ENCODE measurements at places on chromosomes 12 and 14. TPM values are rescaled to one million over a fixed set of nuclear protein-coding genes. Genes with fewer than 3 reads are reported as not detected.

Gene HVCN1
- 1.00 TPM for total RNA-seq

Gene LALBA
- total RNA-seq, result not detected

Gene SYT1
- total RNA-seq, result not detected

Gene CLEC14A
- not detected for total RNA-seq

Gene HOXC12
- total RNA-seq, result not detected

Gene COL2A1
- total RNA-seq, result not detected

Gene FGF6
- total RNA-seq, result not detected

Gene MAGOHB
- total RNA-seq, result 84.0 TPM

Gene PLEKHH1
- 1.9 TPM for total RNA-seq

Gene KCNK13
- total RNA-seq, result 0.61 TPM

Gene C12orf42
- not detected for total RNA-seq

Gene EML1
- 1.4 TPM for total RNA-seq

Gene NGB
- total RNA-seq, result not detected

Gene CSRNP2
- 32.7 TPM for total RNA-seq
